Right renal cortex interstitium (tissue), 3 donors: ENCODE measurements at places on chromosomes 1 and 21. TPM values are rescaled to one million over a fixed set of nuclear protein-coding genes. Genes with fewer than 3 reads are reported as not detected.

- no peak for DNase-seq
Observed at GRCh38 chr1:41501581-41501980, 17.1 kb upstream of the EDN2 start.

DNA sequence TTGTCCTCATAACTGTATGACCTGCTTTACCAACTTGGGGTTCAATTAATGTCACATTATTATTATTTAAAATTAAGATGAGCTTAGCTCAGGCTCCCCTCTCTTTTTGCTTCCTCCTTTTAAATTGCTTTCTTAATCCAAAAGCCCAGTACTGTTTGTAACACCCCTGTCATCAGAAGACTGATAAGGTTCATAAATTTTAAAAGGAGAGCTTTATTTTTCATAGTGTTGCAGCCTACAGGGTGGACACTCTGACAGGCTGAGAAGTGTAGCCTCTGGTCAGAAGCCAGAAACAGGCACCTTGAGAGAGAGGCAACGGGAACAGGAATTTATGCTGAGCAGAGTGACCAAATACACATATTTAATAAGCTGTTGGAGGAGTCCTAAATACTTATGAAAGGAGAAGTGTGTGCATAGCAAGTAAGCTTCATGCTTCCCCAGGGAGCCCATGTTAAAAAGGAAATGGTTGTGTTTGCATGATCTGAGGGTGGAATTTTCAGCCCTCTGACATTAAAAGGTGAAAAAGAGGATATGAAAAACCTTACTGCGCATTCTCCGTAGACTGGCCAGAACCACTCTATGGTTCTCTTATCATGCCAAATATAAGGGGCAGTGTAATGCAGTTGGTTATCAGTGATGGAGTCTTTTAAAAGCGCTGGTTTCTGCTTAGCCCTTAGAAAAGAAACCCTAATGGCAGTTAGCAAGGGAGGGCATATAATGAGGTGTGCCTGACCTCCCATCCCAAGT is 30.5 kb upstream of the FGGY start:
- no peak for DNase-seq

GRCh38 chr1:206541236-206541833 is 34.0 kb downstream of the RASSF5 start:
- no peak for DNase-seq

GRCh38 chr1:230068952-230069684 is 2.1 kb downstream of the GALNT2 start:
- DNase-seq: no peak

GRCh38 chr1:40689737-40690136 is 1.8 kb upstream of the NFYC start:
- DNase-seq: no peak

The C1orf87 gene
- polyA plus RNA-seq: 0.27 TPM

The FCGR3B gene
- not detected for polyA plus RNA-seq
